ENCODE measurements at places on chromosomes 7 and 10.

GRCh38 chr10:110105873-110106272 lies 98.1 kb downstream of the ADD3 start:
- DNase-seq: no peak

- DNase-seq: no peak
Observed at GRCh38 chr7:105776068-105776790, 100.2 kb downstream of the ATXN7L1 start.

GRCh38 chr10:110337906-110338305 lies 33.2 kb upstream of the SMNDC1 start:
- no peak for DNase-seq

- DNase-seq: no peak
Observed at GRCh38 chr7:90216080-90216674, 4.6 kb downstream of the STEAP2 start.

- DNase-seq: no peak
Observed at GRCh38 chr10:63760708-63761047, 239.5 kb downstream of the REEP3 start.

GRCh38 chr10:115167751-115168150 lies 74.6 kb downstream of the ATRNL1 start:
- DNase-seq: no peak

DNA sequence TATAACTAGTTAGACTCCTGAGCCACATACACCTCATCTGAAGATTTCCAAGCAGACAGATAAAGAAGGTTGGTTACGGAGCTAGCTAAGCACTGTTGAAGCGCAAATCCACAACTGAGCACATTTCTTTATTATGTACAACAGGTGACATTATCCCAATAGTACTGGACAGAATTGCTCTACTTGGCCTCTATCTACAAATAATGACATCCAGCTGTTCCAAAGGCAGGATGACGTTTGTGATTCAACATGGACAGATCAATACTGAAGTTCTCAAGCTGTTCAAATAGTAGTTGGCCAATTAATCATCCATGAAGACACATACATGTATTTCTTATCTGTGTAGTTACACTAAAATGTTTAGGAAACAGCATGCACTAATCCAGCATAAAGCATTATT lies 101.0 kb downstream of the UBE2H start:
- no peak for DNase-seq

GRCh38 chr10:113980408-113981087 lies 63.1 kb upstream of the ADRB1 start:
- DNase-seq: no peak

- no peak for DNase-seq
Observed at GRCh38 chr7:15947754-15948153, 261.3 kb upstream of the MEOX2 start.

DNA sequence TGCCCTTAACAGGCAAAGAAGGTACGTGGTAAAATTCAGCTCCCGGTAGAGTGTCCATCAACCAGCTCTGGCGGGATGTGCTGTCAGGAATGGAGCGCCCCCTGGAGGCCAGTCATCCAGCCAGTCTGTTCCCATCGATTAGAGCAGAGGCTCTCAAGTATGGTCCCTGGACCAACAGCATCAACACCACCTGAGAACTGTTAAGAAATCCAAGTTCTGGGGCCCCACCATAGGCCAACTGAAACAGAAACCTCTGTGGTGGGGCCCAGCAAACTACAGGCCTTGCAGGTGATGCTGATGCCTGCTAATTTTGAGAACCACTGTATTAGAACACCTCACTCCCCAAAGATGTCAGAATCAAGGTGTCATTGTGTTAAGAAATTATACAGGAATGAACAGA lies 109.2 kb downstream of the DPY19L1 start:
- DNase-seq: no peak

GRCh38 chr10:132890301-132890700 lies 52.1 kb downstream of the CFAP46 start:
- DNase-seq: no peak

DNA sequence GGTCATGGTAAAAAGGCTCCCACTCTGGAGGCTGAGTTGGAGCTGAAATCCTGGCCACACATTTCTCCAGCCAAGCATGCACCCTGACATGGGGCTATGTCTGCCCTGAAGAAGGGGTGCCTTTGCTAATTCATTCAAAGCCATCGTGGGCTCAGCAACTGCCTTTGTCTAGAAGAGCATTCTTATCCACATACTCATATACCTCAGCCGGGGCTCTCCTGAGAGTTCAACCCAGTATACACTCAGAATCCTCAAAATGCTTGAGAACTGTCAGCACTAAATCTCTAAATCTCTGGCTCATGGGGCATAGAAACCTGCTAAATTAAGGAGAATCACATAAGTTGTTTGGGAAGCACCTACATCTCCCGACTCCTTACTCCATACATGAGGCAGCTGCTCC lies 89.3 kb downstream of the MRPL32 start:
- no peak for DNase-seq

- no peak for DNase-seq
Observed at GRCh38 chr7:38975944-38976392, 1.7 kb upstream of the POU6F2 start.

DNA sequence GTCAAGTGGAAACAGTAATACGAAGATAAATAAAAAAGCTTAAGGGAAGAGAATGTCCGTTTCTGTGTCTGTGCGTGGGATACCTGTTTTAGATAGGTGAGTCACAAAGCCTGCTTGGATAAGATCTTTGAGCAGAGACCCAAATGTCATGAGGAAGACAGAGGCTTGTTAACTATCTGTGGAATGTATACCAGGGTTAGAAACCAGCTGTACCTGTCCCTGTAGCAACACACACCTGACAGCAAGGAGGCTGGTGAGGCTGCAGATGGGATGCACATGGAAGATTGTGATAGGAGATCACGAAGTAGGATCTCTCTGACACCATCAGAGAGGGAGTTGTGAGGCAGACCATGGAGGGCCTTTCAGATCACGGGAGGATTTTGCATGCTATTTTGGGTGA lies 105.3 kb downstream of the ARHGAP21 start:
- DNase-seq: no peak

DNA sequence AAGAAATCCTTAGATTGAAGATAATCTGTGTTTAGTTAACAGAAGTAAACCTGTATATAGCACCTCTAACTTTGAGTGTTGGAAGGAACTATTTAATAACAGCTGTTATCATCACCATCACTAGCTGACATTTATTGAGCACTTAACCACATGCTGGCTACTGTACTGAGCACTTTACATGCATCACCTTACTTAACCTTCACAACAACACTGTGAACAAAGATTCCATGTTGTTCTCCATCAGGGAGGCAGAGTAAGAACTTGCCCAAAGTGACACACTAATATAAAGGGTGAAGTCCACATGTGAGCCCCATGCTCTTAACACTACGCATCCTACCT lies 182.2 kb downstream of the ST7 start:
- no peak for DNase-seq

GRCh38 chr7:26153823-26154783 lies 2.1 kb downstream of the NFE2L3 start:
- DNase-seq: no peak

- no peak for DNase-seq
Observed at GRCh38 chr7:115122388-115122787, 200.5 kb downstream of the MDFIC start.

- DNase-seq: no peak
Observed at GRCh38 chr10:3516234-3516922, 268.6 kb downstream of the KLF6 start.

GRCh38 chr7:34622771-34623250 lies 35.2 kb upstream of the NPSR1 start:
- no peak for DNase-seq

GRCh38 chr7:155987681-155988235 lies 175.5 kb upstream of the SHH start:
- DNase-seq: no peak

- no peak for DNase-seq
Observed at GRCh38 chr10:97546456-97547270, 25.9 kb upstream of the ANKRD2 start.

GRCh38 chr7:101535351-101535751 lies 93.7 kb downstream of the MYL10 start:
- no peak for DNase-seq

DNA sequence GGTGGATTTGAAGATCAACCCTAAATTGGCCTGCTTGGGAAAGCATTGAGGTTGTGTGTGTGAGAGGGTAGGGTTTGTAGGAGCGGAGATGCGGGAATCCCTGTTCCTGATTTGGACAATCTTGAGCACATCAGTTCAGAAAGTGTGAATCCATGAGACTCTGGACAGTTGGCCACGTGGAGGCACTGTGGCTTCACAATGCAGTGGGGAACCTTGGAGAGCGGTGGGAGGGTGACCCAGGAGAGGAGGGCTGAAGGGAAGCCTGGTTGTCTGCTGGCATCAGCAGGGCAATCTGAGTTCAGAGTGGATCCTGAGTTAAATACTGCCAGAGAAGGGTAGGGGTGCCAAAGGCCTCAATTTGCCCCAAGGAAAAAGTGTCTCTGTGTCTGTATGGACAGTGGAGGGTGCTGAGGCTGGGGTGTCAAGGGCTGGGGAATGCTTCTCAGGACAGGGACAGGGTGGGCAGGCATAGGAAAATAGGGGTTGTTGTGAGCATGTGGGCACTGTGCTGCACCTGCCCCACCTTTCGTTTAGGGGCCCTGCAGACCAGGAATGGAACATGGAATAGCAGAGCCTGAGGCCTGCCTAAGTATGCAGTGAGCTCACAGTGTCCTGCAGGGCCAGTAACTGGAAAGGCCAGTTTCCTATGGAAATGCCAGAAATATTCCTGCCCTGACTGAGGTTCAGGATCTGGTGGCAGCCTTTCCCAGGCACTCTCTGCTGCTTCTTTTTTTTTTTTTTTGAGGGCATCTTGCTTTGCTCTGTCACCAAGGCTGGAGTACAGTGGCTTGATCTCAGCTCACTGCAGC lies 162.9 kb upstream of the PRSS58 start:
- DNase-seq: no peak

GRCh38 chr10:71584902-71585563 lies 134.5 kb downstream of the C10orf105 start:
- DNase-seq: no peak

DNA sequence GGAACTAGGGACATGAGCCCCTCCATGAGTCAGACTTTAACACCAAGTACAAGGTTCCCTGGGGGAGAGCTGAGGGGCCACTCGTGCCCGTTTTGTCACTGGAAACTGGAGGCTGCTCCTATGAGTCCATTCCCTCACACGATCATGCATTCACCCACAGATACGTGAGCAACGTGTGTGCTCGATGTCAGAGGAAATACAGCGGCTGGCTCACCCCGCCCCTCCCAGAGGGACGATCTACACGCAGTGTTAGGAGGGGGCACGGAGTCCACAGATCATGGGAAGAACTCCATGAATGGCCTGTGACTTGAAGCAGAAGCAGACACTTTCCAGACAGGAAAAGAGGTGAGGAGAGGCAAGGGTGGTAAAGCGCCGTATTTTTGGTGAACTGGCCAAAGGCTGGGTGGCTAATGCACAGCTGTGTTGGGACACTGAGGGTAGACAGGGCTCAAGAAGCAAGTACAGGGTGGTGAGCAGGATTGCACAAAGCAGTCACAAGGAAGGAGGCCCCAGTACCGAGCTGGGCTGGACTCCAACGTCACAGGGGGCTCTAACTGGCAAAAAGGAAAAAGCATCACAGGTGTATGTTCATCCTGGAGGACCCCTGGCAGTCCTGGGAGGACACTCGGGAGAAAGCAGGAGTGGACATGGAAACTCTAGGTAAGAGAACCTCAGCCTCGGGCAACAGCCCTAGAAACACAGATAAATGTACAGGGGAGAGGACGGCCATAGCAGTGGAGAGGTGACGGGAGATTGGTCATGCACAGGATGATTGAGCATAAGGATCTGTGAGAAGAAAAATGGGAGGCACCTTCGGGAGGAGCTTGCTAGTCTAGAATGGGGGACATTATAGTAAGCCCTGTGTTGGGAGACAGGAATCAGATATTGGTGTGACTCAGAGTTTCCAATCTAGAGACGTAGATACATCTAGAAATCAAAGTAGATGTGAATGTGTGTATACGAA lies 41.2 kb downstream of the TNS3 start:
- no peak for DNase-seq

DNA sequence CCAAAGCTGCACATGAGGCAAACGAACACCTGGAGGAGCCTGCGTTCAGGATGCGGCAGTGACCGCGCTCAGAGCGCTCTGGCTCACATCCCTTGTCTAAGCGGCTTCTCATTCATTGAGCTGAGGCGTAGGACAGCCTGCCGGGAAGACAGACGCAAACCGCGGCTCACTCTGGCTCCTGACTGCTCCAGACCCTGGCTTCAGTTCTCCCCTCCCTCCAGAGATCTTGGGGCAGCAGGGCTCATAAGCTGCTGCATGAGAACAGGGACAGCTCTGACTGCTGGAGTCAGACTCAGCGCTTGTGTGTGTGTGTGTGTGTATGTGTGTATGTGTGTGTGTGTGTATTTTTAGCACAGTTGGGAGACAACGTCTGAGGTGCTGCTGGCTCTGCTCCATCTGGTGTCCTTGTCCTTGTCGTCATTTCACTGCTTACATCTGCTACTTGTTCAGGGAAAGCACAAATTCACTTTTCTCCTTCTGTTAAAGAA lies 15.8 kb upstream of the LYZL2 start:
- no peak for DNase-seq

DNA sequence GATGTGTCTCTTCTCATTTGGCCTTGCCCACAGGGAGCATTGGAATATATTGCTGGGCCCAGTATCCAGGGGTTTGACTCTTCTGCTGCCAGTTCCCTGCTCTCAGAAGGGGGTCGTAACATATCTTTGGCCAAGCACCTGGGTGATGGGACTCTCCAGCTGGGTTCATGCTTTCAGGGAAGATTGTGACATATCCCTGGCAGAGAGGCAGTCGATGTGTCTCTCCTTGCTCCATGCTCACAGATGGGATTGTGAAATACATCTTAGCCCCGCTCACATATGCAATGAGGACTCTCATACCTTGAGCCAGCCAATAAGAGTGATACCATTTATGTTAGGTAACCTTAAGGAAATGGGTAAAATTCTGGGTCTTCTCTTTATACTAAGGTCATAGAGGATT lies 39.2 kb upstream of the ZNF680 start:
- no peak for DNase-seq

- DNase-seq: no peak
Observed at GRCh38 chr10:18044976-18045720, 93.4 kb downstream of the SLC39A12 start.

DNA sequence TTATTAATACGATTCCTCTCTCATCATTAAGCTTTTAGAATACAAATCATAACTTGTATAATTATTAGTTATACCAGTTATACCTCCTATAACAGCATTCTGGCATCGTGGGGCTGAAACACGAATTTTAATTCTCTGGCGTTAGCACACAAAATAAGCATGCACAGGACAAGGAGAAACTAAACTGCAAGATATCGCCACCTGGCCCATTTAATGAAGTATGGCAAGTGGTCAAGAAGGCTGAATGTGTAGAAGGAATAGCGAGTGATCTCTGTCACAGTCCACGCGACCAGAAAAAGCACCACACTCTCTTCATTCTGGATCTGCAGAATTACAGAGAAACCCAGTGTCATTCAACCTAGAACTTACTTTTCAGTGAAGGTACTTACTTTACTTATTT lies 18.1 kb downstream of the HACD1 start:
- no peak for DNase-seq

DNA sequence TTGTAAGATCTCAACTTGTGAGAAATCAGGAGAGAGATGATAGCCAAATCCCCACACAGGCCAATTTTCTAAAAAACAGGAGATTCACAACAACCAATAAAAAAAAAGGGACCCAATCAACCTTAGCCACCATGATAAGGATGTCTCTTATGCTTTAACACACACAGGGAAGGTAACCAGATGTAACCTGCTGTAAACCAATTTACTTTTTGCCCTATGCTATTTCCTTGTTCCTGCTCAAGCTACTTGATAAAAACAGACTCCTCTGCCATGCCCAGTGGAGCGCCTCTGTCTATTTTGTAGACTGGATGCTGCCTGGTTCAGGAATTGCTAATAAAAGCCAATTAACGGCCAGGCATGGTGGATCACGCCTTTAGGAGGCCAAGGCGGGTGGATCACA lies 123.5 kb upstream of the NPVF start:
- DNase-seq: no peak

Data from stimulated activated CD8-positive, alpha-beta memory T cell treated with anti-CD3 and anti-CD28 coated beads, Interleukin-2, amount 100 ng/mL, for 1 hour (primary cell).